Activated naive CD4-positive, alpha-beta T cell treated with Interleukin-2 at 50 U/mL for 16 hours (primary cell): ENCODE measurements at places on chromosomes 1 and 21.
A peak's percentile ranks its signal among the peaks of the same experiment; 100 is the strongest.

- no peak for DNase-seq
These were observed at the start of gene SPRTN for GRCh38 chr1:231338270-231339128. SPRTN (plus strand) TSS chr1:231338293; CDS start chr1:231338384, 91 bp downstream.

DNA sequence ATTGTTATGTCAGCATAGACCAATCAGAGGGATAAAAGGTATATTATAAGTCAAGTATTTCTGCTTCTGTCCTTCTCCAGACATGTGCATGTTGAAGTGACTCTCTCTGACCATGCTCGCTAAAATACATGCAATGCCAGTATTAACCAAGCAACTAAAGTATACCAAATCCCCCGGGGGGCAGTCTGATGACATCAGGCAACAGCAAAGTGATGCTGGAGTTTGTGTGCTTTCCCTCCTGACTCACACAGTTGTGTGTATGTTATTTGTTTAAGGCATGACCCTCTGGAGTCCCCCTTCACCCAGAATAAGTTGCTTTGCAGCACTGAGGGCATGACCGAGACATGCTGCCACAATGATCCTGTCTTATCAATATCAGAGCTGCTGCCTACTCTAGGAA lies 2.1 kb downstream of the BRINP2 start:
- no peak for DNase-seq

DNA sequence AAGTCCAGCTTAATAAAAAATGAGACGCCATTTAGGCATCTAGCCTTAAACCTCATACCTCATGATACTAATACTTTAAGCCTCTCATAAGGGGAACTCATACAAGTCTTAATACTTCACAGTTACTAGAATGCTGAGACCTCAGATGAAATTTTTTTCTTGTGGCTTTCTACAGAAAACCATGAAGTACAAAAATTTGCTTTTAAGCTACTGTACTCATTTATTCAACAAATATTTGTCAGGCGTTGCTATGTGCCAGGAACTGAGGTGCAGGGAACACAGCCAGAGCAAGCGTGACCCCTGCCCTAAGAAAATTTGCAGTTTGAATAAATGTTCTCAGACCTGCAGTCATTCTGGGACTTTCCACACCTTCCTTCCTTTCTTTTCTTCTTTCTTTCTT lies 150.6 kb downstream of the MRPL39 start:
- DNase-seq, result peak; percentile 65

GRCh38 chr1:98870959-98871903 lies 133.4 kb downstream of the PLPPR5 start:
- peak; percentile 25 for DNase-seq

GRCh38 chr1:174956976-174957375 lies 42.8 kb upstream of the CACYBP start:
- DNase-seq, result no peak

DNA sequence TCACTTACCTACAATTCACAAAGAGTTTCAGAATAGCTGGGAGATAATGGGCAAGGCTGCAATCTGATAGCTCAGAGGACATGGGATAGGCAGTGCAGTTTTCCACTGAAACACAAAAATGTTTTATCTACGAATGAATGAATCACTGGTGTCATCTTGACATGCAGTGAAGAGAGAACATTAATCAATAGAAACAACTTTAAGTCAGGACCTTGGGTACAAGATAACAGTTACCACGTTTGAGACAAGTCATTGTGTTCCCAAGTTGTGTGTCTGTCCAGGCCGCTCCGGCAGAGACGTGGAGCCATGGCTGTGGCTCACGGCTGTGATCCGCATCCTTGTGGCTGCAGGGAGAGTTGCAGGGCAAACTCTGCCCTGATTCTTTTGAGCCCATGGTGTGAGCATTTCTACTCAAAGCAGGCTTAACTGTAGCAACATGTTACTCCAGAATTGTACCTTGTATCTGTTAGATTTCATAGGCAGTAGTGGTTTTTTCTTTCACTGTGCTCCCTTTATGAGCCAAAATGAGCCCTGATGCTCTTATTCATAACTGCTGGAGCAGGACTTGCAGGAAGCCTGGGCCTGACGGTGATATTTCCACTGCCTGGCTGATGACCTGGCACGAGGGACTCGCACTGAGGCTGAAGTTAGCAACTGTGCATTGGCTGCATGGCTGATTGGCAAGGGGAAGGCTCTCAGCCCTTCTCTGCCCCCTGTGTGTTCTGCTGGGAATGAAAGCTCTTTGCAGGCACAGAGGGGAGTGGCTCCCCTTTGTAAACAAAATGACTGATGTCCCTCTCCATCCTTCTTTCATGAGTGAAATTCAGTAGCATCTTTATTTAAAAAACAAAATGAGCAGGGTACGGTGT lies 465.2 kb downstream of the AJAP1 start:
- DNase-seq, result no peak

DNA sequence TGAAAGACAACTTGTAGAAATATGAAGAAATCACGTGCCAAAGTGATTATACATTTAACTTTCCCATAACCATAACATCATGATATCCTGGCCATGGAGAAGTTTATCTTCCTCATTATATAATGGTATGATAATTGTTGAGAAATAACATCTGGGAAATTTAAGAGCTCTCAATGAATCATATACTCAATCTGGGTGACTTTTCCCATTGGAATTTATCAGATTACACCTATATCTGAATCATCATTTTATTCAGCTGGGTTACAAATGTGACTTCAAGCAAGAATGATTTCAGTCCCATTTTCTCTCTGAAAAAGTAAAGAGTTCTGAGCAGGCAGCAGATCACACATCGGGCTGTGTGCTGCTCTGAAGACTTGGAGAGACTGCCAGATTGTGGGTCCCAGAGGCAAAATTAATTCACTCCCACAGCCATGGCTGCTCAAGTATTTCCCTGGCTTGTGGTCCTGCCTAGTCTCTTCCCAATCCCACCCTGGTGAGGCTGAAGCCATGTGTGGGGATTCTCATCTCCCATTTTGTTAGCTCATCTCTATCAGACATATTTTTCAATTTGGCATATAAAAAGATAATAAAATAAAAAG lies 278.0 kb downstream of the MRPL39 start:
- DNase-seq, result no peak

DNA sequence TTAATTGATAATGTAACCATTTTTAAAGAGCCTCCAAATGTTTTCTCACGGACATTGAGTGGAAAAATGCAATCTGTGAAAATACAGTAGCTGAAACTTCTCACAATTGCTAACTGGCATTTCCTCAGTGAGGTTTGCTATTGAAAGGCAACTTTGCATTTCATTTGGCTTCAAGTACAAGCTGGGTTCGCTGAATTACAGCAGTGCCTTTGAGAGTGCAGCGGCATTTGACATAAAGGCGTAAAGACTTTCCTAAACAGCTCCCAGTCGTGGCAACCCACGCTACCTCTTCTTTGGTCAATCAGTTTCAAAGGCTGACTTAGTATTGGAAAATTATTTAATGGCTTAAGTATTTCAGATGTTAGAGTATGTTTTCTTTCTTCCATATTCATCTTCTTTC lies 39.3 kb upstream of the ZBTB18 start:
- DNase-seq, result no peak

DNA sequence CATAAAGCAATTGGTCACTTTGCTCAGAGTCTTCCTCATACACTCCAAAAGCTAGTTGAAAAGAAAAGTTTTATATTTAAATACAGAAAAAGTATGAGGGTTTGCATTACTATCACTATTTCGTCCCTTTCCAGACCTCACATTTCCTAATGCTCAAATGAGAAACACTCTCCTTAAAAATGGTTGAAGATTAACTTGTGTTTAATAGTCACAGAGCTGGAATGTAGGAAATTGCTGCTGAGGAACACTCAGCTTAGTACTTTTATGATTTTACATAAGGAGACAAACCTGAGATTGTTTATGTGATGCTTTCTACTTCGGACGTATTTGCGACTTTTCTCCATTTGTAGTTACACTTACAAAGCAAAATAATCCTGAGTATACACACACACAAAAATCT lies 39.8 kb downstream of the MYSM1 start:
- no peak for DNase-seq

GRCh38 chr1:66335125-66335524 lies 198.8 kb upstream of the SGIP1 start:
- DNase-seq, result no peak

GRCh38 chr1:43564551-43565348 lies 34.1 kb downstream of the PTPRF start:
- no peak for DNase-seq

DNA sequence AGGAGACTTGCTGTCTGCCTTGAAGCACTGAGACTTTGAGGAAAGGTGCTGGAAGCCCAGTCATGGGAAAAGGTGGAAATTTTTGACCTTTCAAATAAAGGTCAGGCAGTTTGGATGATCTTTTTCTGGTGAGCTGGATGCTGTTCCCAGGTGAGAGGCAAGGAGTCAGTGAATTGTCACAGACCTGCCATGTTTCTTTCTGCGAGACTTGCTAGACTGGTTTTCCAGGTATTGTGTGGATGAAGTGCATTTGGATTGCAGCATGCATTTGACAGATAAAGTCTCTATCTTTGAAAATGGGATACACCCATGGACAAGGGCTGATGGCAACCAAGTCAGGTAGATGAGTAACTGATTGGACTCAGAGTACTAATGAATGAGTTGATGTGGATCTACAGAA lies 65.7 kb upstream of the NHLH2 start:
- no peak for DNase-seq

DNA sequence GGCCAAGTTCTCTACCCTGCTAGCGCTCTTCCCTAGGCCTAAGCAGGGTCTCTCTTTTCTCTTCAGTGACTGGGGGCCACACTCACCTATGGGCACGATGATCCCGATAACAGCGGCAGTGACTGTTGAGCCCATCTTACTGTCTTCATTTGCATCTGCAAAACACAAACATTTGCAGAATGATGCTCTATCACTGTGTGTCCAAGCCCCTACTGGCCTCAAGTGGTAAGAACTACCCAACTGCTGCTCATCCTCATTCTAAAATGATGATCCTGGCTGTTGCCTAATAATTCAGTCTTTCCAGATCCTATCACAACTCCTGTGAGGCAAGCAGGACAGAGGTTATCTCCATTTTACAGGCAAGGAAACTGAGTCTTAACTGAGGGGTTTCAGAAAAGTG lies 16.7 kb upstream of the MAGOH start:
- DNase-seq, result no peak

DNA sequence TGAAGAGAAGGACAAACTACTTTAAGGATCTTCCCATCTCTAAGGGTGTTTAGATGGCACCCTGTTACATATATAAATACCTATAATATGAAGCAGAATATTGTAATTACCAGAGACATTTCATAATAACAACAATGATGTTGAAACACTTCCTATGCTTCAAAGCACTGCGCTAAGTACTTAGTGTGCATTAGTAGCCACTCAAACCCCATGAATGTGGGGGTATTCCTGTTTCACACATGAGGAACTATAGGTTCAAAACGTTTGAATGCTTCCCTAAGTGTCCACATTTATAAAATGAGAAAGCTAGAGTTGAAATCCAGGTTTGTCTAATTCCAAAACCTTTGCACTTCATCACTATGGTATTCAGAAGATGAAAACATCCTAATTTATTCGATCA lies 18.5 kb upstream of the OR10J5 start:
- no peak for DNase-seq

DNA sequence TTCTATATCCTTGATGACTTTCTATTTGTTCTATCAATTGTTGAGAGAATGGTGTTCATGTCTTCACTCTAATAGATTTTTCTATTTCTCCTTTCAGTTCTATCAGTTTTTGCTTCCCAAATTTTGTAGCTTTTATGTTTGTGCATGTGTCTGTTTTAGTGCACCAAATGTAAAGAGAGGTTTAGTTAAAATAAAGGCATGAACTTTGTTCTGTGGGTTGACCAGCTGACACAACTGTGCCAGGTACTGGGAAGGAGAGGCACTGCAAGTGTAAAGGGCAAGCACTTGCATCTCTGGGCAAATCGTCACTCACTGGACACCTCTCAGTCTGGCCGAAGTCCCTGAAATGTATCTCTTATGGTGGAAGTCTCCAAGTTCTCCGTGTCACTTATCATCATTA lies 38.6 kb upstream of the ABCD3 start:
- no peak for DNase-seq

GRCh38 chr1:31182352-31182751 lies 57.3 kb downstream of the NKAIN1 start:
- DNase-seq, result peak; percentile 52

- DNase-seq, result no peak
These were observed 599.5 kb downstream of the MATN1 start for GRCh38 chr1:30123896-30124295.

DNA sequence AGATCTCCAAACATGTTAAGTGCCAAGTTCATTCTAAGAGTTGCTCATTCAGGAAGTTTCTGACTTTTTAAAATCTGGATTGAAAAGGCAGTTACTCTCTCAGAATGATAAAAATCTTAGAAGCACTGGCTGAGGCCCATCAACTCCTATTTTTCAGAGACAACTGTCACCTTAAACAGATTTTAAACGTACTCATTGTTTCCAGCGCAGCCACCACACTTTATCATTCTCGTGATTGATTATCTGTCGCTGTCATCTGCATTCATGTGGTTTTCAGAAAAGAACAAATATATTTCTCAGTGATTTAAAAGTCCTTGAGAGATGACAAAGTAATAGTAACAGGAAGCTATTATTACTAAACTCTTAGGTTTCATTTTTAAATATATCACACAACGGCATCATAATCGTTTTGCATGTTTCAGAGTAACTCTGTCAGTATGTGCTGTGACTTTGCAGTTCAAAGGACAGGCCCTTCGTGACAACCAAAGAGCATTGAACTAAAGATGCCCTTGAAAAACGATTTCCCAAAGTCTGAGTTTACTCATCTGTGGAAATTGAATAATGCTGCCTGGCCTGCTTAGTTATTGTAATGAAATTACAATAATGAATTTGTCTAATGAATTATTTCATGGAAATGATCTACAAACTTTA lies 14.9 kb upstream of the KCNK1 start:
- DNase-seq, result peak; percentile 48

DNA sequence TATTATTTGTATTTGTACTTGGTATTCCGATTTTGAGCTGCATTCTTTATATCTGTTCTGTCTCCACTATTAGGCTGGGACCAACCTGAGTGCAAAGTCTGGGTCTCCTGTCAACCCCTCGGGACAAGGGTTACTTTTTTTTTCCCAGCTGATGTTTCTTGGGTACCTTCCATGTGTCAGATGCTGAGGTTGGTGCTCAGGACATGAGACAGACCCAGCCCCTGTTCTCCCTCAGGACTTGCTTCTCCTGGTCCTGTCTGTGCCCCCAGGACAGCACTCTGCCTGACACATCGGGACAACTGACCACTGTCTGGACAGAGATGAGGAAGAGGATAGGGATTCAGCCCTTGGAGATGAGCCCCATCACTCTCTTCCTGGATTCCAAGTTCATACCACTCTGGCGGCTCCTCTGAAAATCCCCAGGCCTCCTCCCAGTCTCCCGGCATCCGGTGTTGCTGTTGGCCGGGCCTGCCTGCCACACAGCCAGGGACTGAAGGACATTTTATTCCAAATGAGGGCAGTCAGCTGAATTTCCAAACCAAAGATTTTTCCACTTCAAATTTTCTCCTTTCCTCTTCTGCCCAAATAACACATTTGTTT lies 55.6 kb upstream of the FMOD start:
- no peak for DNase-seq
